ENCODE measurements at places on chromosomes 5 and 9.

DNA sequence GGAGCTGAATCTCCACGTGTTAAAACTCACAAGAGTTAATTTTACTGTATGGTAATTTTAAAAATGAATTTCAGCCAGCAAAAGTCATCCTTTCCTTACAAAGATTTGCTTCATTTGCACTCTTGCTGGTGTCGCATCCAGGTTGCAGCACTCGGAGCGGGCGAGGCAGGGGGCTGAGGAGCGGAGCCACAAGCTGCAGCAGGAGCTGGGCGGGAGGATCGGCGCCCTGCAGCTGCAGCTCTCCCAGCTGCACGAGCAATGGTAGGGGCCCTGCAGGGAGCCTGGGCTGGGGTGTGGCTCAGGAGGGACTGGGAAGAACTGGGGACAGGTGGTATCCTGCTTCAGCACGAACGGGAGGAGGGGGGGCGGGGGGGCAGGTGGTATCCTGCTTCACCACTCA lies 27.1 kb downstream of the HNRNPH1 start:
- no peak for DNase-seq

DNA sequence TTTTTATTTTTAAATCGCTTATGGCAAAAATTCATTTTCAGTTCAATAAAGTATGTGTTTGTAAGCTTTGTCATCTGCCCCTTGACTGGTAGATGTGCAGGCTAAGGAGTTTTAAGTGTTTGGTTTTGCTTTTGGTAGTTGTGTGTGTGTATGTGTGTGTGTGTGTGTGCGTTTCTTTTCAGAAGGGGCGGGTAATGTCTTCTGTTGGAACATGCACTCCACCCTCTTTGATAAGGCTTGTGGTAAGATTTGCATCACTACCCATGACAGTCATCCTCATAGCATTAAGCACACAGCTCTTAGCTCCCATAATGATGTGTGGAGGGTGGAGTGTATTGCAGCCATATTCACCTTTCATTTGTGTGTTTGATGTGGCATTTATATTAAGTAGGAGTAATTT lies 92.1 kb upstream of the FSD1L start:
- no peak for DNase-seq

DNA sequence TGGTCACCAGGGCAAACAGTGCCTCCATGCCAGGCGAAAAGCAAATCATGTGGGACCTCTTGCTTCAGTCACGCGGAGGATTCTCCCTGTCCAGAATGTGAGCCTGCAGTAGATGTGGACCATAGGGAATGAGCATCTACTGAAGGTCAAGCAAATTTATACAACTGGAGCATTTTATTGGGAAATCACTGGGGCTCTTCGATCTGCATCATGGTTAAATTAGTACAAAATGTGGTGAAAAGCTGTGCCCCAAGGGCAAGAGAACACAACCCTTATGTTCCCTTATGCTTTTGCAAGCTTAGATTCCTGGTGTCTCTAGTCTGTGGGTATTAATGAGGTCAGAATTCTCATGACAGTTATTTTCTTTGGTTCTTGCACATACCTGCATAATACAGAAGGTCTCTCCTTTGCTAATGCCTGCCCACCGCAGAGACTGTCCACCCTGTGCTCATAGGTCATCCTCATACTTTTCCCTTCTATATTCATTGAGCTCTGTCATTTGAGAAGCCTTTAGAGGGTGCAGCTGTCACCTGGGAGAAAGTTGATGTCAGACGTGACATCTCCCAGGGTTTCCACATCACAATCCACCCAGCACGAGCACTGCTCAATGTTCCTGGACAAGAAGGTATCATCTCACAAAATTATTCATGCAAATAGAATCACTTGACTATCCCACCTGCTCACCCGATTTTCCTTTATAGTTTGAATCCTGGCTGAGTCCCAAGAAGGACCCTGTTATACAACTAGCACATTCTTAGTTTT lies 111.7 kb downstream of the NXNL2 start:
- no peak for DNase-seq

DNA sequence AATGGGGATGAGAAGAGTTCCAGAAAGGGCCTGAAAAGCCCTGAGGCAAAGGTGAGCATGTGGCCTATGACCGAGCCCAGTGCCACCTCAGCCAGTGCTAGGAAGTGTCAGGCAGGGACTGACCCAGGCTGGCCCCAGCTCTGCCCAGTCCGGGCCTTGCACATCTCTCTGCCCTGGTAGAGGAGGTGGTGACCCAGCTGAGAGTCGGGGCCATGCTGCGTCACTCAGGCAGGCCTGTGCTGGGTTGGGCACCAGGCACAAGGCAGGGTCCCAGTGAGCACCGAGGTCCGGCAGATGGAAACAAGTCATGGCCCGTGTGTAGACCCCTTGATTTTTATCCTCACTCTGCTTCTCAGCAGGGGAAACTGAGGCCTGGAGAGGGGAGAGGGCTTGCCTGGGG lies 729 bp downstream of the CDHR2 start:
- DNase-seq, result no peak

GRCh38 chr9:114196979-114197622 lies 41.8 kb downstream of the COL27A1 start:
- DNase-seq, result no peak

DNA sequence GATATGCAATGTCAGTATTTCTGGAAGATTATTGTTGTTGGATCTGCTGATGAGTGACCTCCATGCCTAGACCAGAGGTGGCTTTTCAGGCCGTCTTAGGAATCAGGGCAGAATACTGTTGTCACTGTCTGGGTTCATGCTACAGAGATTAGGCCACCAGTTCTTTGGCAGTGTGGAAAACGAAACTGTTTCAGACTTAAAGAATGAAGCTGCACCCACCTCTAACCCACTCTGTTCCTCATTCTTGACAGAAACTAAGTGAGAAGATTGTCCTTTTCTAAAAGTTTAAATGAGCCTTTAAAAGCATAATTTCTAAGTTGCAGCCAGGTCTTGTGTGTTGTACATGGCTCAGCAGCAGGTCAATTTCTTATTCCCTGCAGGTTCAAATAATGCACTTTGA lies 444.3 kb downstream of the ENC1 start:
- DNase-seq, result no peak

DNA sequence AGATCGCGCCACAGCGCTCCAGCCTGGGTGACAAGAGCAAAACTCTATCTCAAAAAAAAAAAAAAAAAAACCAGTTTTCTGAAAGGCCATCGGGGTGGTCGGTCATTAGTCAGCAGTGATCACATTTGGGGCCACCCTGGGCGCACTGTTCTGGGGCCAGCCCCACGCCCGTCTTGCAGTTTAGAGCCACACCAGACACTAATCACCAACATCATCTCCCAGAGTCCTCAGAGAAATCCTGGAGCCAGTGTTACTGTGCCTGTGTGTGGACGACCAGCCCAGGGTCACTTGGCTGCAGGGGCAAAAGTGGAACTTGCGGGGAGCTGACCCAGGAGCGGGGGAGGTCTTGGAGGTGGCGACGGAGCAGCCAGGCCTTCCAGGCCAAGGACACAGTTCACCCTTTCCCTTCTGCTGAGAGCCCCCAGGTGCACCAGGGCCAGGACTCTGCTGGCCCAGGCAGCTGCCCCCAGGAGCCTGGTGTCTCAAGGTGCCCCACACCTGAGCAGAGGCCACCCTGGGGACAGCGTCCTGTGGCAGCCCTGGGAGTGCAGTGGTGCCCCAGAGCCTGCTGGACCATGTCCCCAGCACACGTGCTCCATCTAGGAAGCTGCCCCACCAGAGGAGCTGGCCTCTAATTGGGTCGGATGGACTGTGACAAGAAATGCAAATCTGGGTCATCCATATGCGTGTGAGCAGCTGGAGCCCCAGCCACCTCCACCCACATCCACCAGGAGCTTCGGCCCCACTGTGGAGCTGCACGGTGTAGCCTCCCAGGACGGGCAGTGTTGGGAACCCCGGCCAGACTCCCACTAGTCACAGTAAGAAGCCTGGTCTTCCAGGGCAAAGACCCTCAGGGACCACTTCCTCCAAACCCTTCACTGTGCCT lies 51.1 kb downstream of the NEK6 start:
- no peak for DNase-seq

- no peak for DNase-seq
Observed at GRCh38 chr5:131171276-131171810, 599 bp downstream of the LYRM7 start.

DNA sequence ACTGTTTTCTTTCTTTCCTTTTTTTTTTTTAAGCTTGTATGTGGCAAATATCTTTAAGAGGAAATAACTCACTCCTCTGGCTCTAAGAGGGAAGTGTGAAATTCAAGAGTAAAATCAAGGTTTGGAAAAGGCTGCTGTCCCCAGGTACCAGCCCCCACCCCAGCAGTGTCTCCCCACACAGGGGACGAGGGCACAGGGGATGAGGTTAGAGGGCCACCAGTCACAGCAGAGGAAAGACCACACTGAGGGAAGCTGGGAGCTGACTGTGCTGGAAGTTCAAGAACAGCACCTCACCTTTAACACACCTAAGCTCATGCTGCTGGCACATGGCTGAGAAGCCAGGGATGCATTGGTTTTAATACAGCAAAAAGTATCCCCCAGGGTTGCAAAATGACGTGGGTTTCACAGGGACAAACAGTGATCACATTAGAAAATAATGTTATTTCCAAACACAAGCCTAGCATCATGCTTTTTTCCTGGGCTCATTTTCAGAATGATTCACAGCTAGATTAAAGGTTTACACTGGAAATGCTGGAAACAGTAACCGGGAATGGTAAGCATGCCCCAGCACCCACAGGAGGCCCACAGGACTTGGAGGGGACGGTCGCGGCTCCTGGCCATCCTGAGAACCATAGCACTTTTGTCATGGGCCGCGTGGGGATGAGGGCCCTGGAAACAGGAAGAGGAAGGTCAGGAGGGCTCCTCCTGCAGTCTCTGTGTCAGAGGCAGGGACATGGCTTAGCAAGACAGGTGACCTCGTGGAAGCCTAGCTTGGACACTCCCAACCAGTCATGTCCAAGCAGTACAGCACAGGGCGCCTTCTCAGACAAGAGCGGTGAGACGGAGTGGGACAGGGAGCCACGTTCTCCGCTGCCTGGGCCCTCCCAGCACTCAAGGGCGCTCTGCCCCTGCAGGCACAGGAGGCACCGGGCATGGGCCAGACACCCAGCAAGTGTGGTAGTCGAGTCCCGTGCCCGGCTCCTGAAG lies 6.9 kb downstream of the LPCAT1 start:
- DNase-seq, result no peak

- peak; percentile 84 for DNase-seq
Observed at GRCh38 chr5:170312666-170313065, 15.1 kb upstream of the LCP2 start.

- no peak for DNase-seq
Observed at GRCh38 chr5:44388321-44389089, 715 bp downstream of the FGF10 start.

GRCh38 chr9:2601785-2602378 lies 19.7 kb upstream of the VLDLR start:
- DNase-seq, result no peak

DNA sequence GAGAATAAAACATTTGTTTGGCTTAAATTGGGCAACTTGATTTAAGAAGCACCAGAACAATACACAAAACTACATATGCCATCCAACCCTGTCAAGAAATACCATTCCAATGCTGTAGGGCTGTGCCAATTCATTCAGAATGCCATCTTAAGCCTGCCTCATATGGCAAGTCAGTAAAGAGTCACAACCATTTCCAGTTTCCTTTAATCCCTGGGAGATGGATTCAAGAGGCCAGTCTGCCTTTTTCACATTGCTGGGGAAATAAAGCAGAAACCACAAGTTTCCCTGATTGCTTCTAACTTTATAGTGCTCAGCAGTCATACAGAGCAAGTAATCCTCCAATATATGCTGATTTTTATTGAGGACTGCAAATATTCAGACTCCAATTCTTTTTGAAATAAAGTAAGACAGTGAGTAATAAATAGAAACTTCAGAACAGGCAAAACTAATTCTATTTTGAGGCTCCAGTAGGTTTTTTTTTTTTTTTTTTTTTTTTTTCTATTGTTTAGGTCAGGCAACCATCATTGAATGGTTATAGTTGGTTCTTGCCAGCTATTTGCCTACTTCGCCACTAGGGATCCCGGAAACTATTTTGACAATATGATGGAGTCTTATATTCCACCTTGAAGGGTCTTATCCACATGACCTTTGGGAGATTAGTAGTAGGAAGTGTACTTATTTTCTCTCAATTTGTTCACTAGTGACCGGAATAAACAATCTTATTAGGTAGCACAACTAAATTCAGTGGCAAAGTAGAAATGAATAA lies 400.9 kb upstream of the MEF2C start:
- no peak for DNase-seq

DNA sequence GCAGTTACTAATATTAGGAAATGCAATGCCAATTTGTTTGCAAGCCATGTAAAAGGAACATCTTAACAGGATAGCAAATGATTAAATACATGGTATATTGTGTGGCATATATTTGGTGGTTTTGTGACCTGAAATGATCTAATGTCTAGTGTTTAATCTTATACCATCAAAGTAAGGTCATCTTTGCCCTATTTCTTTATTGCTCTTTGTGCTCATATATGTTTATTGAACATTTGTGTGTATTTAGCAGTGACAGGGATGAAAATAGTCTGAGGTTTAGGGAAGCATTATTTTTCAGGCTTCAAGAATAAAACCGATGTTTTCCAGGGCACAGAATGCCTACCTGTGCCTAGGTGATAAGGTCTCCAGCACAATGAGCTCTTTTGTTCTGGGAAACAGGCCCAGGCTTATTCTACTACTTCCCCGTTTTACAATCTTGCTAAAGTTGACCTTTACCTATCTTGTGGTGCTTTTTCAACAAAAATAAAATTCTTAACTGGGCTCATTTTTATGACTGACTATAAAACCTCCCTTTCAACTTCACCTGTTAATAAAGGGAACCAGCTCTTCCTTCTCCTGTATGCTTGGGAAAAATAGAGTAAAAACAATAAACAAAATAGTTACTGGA lies 105.6 kb upstream of the ANKH start:
- DNase-seq, result no peak

GRCh38 chr5:62316176-62316502 lies 10.1 kb downstream of the KIF2A start:
- DNase-seq, result no peak

GRCh38 chr9:100440071-100440470 lies 13.1 kb downstream of the MSANTD3 start:
- no peak for DNase-seq

- no peak for DNase-seq
Observed at GRCh38 chr5:155750101-155750500, 576.9 kb upstream of the SGCD start.

- no peak for DNase-seq
Observed at GRCh38 chr5:72557167-72558045, 50.2 kb upstream of the ZNF366 start.

Data from activated CD4-positive, alpha-beta T cell treated with anti-CD3 and anti-CD28 coated beads for 4 hours (primary cell).